ENCODE measurements at places on chromosomes 4 and X. TPM values are rescaled to one million over a fixed set of nuclear protein-coding genes. Genes with fewer than 3 reads are reported as not detected.

The MUC7 gene
- not detected for polyA plus RNA-seq

The NPFFR2 gene
- not detected for polyA plus RNA-seq

The TLR2 gene
- polyA plus RNA-seq = 0.42 TPM

The SHOX gene
- 0.03 TPM for polyA plus RNA-seq

The SYNPO2 gene
- 861 TPM for polyA plus RNA-seq

The ALAS2 gene
- 0.03 TPM for polyA plus RNA-seq
